ENCODE measurements at places on chromosomes 1 and 21.

DNA sequence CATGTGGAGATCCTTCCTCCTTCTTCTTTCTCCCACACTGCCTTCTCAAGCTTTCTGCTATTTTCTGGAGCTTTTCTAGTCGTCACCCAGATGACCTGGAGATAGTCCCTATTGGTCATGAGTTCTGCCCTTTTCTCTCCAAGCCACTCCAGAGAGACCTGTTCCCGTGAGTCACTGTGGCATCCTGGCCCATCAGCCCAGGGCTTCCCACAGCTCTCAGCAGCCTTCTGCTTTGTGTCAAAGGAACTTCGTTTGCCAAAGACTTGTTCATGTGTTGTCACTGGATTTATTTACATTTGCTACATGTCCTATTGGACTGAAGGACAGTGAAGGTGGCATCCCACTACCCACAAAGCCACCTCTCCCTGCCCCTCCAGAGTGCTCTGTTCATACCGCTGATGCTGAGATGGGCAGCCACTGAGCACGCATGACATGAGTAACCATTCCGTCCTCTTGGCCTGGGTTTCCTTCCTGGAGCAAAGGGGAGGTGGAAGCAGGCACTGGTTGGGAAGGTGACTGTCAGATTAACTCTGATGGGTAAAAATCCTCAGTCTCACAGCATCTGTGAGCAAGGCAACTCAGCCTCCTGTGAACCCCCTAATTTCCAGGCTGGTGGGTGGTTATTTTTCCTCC, 119.2 kb downstream of the EDEM3 start:
- no peak for DNase-seq

GRCh38 chr1:4346131-4346530, 308.3 kb upstream of the AJAP1 start:
- DNase-seq = no peak

GRCh38 chr1:52659356-52659755, 26.4 kb downstream of the SHISAL2A start:
- no peak for DNase-seq

DNA sequence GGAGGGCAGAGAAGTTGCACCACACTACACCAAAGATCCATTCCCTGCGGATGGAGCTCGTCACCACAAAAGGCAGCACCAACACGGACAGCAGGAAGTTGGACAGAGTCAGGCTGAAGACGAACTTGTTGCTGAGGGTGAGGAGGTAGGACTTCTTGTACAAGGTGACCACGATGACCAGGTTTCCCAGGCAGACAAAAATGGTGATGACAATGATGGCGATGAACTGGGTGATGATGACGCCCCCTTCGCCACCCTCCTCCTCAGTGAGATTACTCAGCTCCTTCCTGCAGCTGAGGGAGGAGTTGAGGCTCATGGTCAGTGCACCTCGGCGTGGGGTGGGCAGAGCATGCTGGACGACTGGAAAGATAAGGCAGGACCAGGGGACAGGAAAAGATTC, 32.2 kb downstream of the GPR161 start:
- DNase-seq = no peak

GRCh38 chr1:172588296-172589291, 55.6 kb downstream of the SUCO start:
- DNase-seq = peak; percentile 38

DNA sequence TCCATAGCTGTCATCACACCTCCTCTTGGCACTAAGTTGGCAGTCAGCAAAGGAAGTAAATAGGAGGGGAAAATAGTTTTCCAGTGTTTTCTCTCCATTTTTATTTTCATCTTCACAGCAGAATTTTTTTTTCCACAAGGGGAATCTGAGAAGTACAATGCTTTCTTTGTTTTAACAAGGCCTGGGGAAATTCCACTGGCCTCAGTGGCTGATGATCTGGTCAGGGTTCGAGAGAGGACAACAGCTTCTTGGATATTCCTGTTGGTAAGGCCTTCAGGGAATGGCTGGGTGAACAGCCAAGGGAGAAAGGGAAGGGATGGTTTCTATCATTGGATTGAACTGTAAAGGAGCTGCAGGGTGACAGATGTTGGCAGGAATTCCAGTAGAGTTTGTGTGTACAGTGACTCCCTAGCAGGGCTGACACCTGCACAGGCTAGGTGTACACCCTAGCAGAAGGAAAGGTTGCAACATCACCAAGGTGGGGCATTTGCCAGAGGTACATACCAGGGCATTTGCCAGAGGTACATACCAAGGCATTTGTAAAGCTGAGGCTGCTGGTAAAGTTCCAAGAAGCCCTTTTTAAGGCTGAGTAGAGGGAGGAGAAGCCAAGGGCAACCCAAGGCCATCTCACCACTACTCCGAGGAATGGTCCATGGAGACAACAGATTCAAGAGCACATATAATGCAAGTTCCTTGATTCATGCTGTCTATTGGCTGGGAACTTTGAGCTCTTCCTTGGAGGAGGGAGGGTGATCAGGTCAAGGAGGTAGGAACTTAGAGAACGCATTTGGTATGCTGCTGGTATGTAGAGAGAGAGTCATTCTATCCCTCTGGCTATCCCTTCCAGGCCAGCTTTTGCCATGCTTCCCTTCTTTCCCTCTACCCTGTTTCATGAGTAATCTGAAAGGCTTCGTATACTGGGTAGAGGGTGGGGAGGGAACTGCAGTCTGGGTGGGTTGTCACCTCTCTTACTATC, 3.1 kb downstream of the GJA5 start:
- no peak for DNase-seq

DNA sequence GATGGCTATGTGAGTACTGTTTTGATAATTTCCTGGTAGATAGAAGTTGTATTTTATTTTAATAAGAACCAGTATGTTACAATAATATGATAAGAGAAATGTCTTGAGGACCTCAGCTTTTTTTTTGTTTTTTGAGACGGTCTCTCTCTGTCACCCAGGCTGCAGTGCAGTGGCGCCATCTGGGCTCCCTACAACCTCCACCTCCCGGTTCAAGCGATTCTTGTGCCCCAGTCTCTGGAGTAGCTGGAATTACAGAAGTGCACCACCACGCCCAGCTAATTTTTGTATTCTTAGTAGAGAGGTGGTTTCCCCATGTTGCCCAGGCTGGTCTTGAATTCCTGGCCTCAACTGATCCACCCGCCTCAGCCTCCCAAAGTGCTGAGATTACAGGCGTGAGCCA, 968.1 kb upstream of the ADGRL4 start:
- no peak for DNase-seq

DNA sequence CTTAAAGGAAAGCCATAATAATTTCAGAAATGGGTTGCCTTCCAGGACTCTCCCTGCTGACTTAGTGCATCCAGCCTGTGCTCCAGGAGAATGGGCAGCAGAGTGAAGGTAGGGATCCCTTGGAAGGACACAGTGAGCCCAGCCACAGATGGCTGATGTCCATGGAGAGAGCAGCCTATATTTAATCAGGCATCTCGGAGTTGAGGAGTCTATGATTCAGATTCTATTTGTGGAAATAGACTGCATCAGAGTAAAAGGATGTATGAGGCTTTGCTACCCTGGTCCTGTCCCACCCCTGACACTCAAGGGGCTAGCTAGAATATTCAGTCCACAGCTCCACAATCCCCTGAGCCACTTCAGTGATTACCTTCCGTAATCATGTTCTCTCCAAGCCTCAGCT, 43.8 kb upstream of the PBX1 start:
- no peak for DNase-seq

DNA sequence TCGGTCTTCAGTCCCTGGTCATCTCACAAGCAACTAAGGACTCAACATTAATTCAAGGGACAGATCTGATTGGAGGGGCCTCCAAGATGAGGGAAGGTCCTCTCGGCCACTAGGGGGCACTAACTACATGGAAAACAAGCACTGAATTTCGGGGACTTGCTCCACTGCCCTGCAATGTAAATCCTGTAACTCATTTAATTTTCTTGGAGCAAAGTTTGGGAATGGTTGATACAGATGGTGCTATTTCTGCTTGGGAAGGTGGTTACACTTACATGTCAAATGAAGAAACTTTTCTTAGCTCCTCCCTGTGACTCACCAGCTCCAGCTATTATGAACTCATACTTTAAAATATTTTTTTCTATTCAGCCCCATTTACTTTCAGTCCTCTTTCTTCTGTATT, 97.4 kb upstream of the KCNJ15 start:
- DNase-seq = peak; percentile 49

- no peak for DNase-seq
Measured at GRCh38 chr1:198649968-198650338, 11.1 kb downstream of the PTPRC start.

GRCh38 chr1:116855773-116856201, 53.9 kb upstream of the PTGFRN start:
- DNase-seq = peak; percentile 66

GRCh38 chr1:75588779-75589475, 22.0 kb downstream of the SLC44A5 start:
- no peak for DNase-seq

DNA sequence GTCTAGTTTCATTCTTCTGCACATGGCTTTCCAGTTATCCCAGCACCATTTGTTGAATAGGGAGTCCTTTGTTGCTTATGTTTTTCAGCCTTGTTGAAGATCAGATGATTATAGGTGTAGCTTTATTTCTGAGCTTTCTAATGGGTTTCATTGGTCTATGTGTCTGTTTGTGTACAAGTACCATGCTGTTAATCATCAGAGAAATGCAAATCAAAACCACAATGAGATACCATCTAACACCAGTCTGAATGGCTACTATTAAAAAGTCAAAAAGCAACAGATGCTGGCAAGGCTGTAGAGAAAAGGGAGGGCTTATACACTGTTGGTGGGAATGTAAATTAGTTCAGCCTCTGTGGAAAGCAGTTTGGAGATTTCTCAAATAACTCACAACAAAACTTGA, 321.5 kb upstream of the PTBP2 start:
- no peak for DNase-seq

- DNase-seq = no peak
Measured at GRCh38 chr1:155379180-155379579, 58.5 kb downstream of the RUSC1 start.

DNA sequence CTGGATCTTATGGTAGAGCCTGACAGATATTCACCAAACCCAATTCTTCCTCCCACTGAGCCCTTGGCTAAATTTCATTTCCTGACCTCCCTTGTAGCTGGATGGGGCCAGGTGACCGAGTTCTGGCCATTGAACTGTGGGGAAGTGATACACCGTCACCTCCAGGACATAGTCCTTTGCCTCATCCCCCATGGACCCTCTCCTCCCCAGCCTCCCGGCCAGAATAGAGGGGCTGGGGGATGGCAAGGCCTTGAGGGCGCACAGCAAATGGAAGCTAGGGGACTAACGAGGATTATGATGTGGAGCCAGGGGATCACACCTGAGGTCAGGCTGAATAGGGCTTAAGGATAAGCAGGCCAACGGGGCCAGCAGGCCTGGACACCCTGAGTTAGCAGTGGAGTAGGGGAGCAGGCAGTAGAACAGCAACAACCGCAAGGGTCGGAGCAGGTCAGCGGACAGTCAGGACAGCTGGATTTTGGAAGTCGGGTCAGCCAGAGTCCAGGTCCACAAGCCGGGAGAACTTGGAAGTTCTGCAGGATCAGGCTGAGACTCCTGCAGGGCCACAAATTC, 15.0 kb downstream of the BATF3 start:
- no peak for DNase-seq

- no peak for DNase-seq
Measured at GRCh38 chr21:41761211-41761933, 5.5 kb downstream of the RIPK4 start.

DNA sequence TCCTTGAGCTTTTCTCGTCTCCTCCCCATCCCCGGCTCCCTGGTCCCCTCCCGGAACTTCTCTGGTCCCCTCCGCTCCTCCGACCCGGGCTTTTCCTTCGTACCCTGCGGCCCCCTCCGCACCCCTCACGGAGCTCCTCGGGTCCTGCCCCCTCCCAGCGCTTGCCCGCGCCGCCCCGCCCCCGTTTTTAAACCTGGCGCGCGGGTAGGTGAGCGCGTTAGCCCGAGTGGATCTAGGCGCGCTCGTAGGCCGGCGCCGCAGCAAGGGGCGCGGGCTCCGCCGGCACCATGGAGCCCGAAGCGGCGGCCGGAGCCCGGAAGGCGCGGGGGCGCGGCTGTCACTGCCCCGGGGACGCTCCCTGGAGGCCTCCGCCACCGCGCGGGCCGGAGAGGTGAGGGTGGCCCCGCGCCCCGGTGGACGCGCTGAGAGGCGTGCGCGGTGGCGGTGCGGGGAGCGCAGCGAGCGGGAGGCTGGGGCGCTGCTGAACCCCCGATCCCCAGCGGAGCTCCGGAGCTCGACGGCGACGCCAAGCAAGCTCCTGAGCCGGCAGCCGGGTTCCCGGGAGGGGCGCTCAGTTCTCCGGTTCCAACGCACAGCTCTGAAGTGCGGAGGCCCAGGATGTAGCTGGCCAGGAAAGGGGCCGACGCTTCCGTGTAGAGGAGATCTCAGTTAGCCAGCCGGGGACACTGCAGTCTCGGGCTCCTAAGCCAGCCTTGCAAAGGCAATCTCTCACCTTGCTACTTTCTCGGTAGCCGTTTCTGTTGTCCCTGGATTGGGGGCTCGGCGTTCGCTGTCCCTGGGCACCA, at the start of gene RIPPLY3:
Gene RIPPLY3, plus strand, starts transcription at position 217 of the 806 bp plus-strand sequence. Its CDS starts 71 bp downstream, at position 288.
- no peak for DNase-seq

- DNase-seq = no peak
Measured at GRCh38 chr1:30185809-30186208, 537.6 kb downstream of the MATN1 start.

DNA sequence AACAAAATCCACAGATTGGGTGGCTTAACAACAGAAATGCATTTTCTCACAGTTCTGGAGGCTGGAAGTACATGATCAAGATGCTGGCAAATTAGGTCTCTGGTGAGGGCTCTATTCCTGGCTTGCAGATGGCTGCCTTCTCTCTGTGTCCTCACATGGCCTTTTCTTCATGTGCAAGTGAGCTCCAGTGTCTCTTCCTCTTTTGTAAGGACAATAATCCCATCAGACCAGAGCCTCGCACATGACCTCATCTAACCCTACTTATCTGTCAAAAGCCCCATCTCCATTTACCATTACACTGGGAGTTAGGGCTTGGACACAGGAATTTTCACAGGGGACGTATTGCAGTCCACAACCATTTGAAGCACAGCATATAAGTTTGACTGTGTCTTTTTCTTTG, 181.6 kb downstream of the NEGR1 start:
- no peak for DNase-seq

- no peak for DNase-seq
Measured at GRCh38 chr21:20010691-20011200, 987.5 kb upstream of the NCAM2 start.

GRCh38 chr1:156807627-156808026, 9.0 kb downstream of the SH2D2A start:
- DNase-seq = no peak

GRCh38 chr1:90862782-90863181, 145.7 kb upstream of the BARHL2 start:
- no peak for DNase-seq
